ENCODE measurements at places on chromosomes 2 and 18.
A peak's percentile ranks its signal among the peaks of the same experiment; 100 is the strongest.

- DNase-seq: no peak
Measured at GRCh38 chr2:233075966-233076339, 15.8 kb downstream of the INPP5D start.

GRCh38 chr2:205387350-205388055 is 294.8 kb upstream of the NRP2 start:
- DNase-seq: no peak

DNA sequence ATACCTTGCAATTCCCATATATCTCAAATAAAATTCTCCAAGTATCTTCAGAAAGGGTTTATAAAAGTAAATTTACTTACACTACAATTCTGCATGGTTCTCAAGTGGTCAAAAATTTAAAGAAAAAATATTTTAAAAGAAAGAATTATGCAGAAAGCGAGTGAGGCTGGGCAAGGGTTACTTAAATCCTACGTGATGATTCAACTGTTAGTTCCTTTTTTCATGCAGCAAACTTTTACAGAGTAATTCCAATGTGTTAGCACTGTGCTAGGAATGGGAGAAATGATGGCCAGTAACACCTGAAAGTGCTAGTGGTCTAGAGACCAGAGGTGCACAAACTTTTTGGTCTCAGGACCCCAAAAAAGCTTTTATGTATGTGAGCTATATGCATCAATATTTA is 133.4 kb downstream of the ATAD2B start:
- DNase-seq: no peak

DNA sequence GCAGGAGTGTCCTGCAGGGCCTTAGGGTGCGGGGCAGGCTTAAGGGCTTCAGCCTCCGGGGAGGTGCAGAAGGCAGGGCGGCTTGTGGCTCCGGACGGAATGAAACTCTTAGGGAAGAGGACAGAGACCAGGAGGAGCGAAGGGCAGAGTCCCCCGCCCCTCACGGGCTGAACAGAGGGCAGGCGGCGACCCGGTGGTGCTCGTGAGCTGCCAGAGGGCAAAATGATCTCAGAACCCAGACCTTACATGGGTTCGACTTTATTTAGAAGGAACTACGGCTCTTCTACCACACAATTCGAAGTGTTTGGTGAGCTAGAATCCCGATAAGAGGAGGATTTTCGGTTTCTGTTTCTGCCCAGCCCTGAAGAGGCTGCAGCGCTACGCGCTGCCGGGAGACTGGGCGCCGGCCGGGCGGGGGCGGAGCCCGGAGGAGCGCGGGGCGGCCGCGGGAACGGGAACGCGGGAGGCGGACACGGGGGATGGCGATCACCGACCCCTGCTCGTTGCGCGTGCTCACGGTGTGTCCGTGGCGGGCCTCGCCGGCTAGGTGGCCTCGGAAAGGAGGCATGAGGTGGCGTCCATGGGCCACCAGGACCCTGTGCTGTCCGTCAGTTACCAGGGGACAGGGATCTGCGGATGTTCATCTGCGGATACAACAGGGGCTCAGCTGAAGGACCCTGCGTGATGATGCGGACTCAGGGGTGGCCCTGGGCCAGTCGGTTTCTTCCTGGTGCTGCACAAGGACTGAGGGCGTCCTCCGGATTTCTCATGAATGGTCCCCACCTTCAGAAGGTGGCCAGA is 4.2 kb upstream of the SP100 start:
- DNase-seq: peak; percentile 41

DNA sequence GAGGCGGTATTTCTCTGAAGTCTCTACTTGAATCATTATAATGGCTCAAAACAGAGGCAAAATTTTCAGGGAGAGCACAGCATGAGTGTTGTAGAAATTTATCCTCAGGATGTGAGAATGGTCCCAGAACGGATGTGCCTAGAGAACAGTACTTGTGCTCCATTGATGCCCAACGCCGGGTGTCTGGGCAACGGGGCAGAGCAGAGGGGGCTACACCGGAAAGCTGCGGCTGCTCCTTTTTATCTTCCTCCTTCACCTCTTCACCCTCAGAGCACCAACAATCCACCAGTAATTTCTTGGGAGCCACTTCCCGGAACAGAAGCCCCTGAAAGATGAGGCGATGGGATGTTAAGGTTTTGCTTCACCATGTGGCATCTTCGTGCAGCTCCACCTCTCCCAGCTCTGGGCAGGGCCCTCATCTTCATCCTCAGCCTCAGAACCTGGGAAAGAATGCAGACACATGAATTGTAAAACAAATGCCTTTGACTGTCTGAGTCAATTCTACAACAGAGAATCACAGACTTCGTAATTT is 71.5 kb downstream of the PTGR3 start:
- no peak for DNase-seq

DNA sequence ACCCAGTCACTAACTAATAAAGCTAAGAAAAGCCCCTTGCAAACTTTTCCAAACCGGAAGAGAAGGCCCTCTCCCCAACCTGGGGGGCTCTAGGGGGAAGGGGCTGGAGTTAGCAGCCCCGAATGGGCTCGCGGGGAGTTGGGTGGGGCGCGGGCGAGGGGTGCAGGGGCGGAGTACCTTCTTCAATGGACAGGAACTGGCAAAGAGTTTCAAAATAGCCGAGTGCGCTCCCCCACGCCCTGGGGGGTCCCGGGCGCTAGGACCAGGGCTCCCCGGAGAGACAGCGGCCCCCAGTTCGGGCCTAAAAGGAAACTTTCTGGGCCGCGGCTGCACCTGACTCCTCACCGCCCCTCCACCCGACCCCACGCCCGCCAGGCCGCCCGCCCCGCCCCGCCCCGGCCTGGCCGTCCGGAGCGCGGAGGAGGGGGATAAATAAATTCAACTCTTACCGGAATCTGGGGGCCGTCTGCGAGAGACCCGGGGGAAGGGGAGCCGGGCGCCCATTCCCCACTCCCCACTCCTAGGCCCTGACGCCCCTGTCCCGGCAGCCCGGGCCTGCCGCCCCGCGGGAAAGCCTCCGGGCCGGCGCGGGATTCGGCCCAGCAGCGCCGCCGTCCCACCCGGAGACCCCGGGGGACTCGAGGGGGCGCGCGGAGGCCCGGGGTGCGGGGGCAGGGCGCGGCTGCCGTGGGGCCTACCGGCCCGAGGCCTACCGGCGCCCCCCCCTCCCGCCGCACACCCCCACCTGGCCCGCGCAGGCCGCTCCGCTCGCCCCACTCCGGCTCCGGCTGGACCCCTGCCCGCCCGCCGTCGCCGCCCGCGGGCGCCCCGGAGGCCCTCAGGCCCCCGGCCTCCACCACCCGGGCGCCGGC is 868 bp downstream of the INO80D start:
- DNase-seq: peak; percentile 20

DNA sequence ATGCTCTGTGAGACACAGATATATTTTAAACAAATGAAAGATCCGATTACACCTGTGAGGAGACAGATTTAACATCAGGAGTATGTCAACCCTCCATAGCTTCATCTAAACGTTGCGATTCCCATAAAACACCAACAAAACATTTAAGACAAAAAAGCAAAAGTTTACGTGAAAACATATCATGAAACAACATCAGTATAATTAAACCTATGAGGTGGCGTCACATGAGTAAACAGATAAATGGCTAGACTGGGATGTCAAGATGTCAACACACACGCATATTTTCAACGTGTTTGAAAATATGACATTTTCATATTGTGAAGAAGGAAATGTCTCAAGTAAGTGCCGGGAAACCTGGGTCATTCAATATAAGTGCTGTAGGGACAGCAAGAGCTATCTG is 25.5 kb upstream of the GPC1 start:
- no peak for DNase-seq

DNA sequence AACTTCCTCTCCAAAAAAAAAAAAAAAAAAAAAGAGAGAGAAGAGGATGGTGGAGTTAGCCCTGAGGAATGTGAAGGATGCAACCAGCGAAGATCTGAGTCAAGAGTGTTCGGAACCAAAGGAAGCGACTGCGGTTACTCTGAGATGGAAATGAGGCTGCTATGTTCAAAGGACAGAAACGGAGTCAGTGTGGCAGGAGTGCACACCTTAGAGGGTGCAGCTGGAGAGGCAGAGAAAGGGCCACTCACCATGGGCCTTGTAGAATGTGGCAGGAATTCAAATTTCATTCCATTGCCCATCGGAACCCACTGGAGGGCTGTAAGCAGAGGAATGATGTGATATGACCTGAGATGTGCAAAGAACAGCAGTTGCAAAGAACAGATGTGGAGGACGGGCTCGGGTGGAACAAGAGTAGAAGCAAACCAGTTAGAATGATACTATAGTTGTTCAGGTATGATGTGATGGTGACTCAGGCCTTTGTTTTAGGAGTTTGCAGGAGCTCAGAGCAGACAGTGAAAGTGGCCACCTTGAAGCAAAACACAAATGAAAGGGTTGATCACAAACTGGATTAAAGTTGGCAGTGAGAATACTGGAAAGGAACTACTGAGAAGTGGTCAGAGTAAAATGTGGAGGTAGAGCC is 22.6 kb downstream of the ITGA6 start:
- DNase-seq: no peak

- DNase-seq: no peak
Measured at GRCh38 chr2:101775636-101776035, 78.1 kb downstream of the MAP4K4 start.

GRCh38 chr2:196489371-196489770 is 150.1 kb upstream of the CCDC150 start:
- DNase-seq: no peak
